ENCODE measurements at places on chromosomes 7 and 10. TPM values are rescaled to one million over a fixed set of nuclear protein-coding genes. Genes with fewer than 3 reads are reported as not detected.

GRCh38 chr7:149773446-149774236 is at the start of gene ZNF467:
TSS of gene ZNF467 (minus strand) at chr7:149773588. CDS start at chr7:149771032, 2,556 bp downstream.
- peak within 1 kb of the TSS; percentile 58 for H3K4me3 ChIP-seq
- H3K4me1 ChIP-seq = no peaks in the 10 kb centered on the region
- peak; percentile 48 for DNase-seq
- H3K27me3 ChIP-seq = no peaks in the 10 kb centered on the region
- H3K36me3 ChIP-seq = no peaks in the 10 kb centered on the region

Gene PROSER2
- 2.9 TPM for total RNA-seq

GRCh38 chr10:121063744-121064143 is 212.6 kb downstream of the WDR11 start:
- no peaks in the 10 kb centered on the region for H3K36me3 ChIP-seq
- no peaks in the 10 kb centered on the region for H3K27me3 ChIP-seq
- no peak overlapping the region for H3K4me3 ChIP-seq
- no peak overlapping the region for H3K27ac ChIP-seq
- H3K4me1 ChIP-seq = no peaks in the 10 kb centered on the region

Gene EXOSC1
- total RNA-seq = 37.9 TPM

Gene EMX2
- total RNA-seq = 0.98 TPM

Gene AQP1
- total RNA-seq = 132 TPM

- no peaks in the 10 kb centered on the region for H3K36me3 ChIP-seq
- DNase-seq = no peak
- no peak overlapping the region for H3K27ac ChIP-seq
- no peak overlapping the region for H3K4me3 ChIP-seq
Measured at GRCh38 chr7:79471283-79471682, 17.8 kb upstream of the MAGI2 start.

Gene TMEM229A
- not detected for total RNA-seq

DNA sequence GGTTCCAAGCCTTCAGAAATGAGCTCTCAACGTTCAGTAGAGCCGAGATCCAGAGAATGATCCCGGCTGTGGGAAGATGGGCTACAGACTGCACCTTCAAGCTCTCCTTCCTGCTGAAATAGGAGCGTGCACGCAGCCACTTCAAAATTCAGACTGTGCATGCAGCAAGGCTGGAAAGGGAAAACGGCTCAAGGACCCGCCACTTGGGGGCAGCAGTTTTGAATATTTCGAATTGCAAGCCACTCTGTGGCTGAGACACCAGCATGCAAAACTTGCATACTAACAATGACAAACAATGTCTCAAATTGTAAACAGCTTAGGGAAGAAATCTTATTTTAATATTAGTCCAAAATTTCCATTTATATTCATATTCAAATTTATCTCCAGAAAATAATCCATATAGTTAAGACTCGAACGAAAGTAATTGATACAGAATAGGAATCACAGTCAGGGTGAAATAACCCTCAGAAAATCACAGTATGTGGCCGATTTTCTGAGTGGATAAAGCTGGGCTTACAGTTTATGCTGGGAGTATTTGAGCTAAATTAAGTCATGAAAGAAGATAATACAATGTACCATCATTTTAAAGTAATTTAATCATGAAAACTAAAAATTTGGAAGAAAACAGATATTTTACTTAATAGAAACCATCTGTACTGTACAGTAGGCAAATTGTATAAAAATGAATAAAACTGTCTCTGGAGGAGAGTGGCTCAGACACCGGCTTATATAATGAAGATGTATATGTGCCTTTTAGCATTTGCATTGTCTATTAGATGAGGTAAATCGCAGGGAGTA is 137.9 kb upstream of the MKI67 start:
- no peaks in the 10 kb centered on the region for H3K36me3 ChIP-seq
- no peak overlapping the region for H3K4me3 ChIP-seq
- no peaks in the 10 kb centered on the region for H3K4me1 ChIP-seq
- no peaks in the 10 kb centered on the region for H3K27me3 ChIP-seq
- H3K27ac ChIP-seq = no peak overlapping the region

Gene HYAL4
- total RNA-seq = 0.15 TPM

DNA sequence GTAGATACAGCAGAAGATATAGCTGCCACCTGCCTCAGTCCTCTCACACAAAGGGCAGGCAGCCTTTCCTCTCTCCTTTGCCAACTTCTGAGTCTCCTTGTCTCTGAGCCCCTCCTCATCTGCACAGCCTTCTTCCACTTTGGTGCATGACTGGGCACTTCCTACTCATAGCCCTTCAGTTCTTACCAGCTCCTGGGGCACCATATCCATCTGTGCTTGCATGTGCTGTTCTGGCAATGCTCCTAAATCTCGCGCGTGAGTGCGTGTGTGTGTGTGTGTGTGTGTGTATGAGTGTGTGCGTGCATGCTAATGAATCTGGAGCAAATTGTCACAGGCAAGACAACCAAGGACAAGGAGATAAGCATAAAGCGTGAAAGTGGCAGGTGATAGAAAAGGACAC is 1271.6 kb upstream of the SORCS1 start:
- no peak overlapping the region for H3K27ac ChIP-seq
- no peak overlapping the region for H3K4me3 ChIP-seq
- DNase-seq = no peak

Gene IRF5
- 4.6 TPM for total RNA-seq

GRCh38 chr7:95897557-95898251 is 125.3 kb downstream of the DYNC1I1 start:
- no peak overlapping the region for H3K27ac ChIP-seq
- DNase-seq = no peak
- H3K4me3 ChIP-seq = no peak overlapping the region
- H3K27me3 ChIP-seq = no peaks in the 10 kb centered on the region

- H3K27me3 ChIP-seq = no peaks in the 10 kb centered on the region
- no peaks in the 10 kb centered on the region for H3K36me3 ChIP-seq
- no peak overlapping the region for H3K4me3 ChIP-seq
- H3K4me1 ChIP-seq = no peaks in the 10 kb centered on the region
Measured at GRCh38 chr10:75707080-75707840, 275.8 kb downstream of the LRMDA start.

GRCh38 chr10:58412502-58412961 is 27.3 kb downstream of the TFAM start:
- no peak for DNase-seq
- H3K4me3 ChIP-seq = no peak overlapping the region
- H3K27me3 ChIP-seq = no peaks in the 10 kb centered on the region
- no peaks in the 10 kb centered on the region for H3K4me1 ChIP-seq
- H3K36me3 ChIP-seq = no peaks in the 10 kb centered on the region

- no peaks in the 10 kb centered on the region for H3K36me3 ChIP-seq
- no peaks in the 10 kb centered on the region for H3K27me3 ChIP-seq
- peak overlapping the region; percentile 45 for H3K27ac ChIP-seq
Measured at GRCh38 chr7:12942609-12943008, 255.2 kb downstream of the ARL4A start.

Gene TACR2
- 0.73 TPM for total RNA-seq

Gene KIAA1549
- total RNA-seq = 2.8 TPM

DNA sequence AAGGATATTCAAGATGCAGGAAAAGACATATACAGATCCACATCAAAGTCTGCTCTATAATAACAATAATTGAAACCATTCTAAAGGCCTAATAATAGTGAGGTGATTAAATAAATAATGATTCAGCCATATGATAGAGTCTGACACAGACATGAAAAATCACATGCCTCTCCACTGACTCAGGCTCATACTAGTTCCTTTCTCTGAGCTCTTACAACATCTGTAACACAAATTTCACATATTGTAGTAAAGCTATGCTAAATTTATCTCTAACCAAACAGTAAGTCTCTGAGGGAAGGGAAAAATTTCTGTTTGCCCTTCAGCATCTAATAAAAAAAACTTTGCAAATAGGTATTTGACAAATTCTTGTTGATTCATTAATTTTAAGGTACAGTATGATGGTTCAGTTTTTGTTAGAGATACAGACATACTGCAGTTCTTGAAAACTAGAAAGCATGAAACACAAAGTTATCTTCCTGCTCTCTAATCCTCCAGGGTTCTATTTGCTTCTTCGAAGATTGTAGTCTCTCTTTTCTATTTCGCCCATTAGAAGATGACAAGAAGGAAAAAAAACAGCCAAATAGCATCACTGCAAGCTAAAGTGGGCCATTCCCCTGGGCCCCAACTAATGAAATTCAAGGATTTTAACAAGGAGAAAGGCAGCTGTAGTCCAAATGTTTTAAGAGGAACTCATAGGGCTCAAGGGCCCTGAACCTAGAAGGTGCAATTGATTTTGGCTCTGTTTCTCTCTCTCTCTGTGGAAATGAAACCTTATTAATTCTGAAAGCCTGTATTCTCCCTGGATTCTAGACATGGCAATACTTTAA is 53.9 kb downstream of the CUBN start:
- no peaks in the 10 kb centered on the region for H3K36me3 ChIP-seq
- H3K27me3 ChIP-seq = no peaks in the 10 kb centered on the region
- H3K4me3 ChIP-seq = no peak overlapping the region
- no peaks in the 10 kb centered on the region for H3K4me1 ChIP-seq
- DNase-seq = no peak

DNA sequence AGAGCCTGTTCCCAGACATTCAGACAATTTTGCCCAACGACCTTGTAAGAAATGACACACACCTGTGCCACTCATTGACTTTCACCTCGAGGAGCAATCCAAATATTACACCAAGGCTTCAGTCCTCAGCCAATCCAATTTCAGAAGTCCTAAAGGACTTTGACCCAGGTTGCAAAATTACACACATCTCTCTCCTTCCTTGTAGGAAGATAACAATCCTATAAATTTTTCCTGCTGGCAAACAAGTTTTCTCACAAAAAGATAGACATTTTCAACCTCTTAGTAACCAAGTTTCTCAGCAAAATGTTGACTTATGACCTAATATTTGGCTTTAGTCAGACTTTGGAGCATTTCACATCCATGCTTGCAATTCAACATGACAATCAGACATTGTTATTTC is 745.0 kb downstream of the GRID1 start:
- H3K4me1 ChIP-seq = no peaks in the 10 kb centered on the region
- no peaks in the 10 kb centered on the region for H3K36me3 ChIP-seq
- H3K27ac ChIP-seq = no peak overlapping the region
- DNase-seq = no peak

GRCh38 chr7:87424075-87424474 is 51.4 kb downstream of the ABCB4 start:
- no peaks in the 10 kb centered on the region for H3K27me3 ChIP-seq
- H3K36me3 ChIP-seq = no peaks in the 10 kb centered on the region
- DNase-seq = no peak
- no peak overlapping the region for H3K27ac ChIP-seq
- H3K4me3 ChIP-seq = no peak overlapping the region

Gene PHKG1
- 2.8 TPM for total RNA-seq

- H3K36me3 ChIP-seq = no peaks in the 10 kb centered on the region
- H3K27ac ChIP-seq = no peak overlapping the region
- H3K4me3 ChIP-seq = no peak overlapping the region
- peaks cover 16% of the 10 kb centered on the region for H3K27me3 ChIP-seq
- no peak for DNase-seq
- no peaks in the 10 kb centered on the region for H3K4me1 ChIP-seq
Measured at GRCh38 chr7:158404031-158404761, 183.4 kb downstream of the PTPRN2 start.

GRCh38 chr10:17237915-17238444 is 9.9 kb downstream of the VIM start:
- DNase-seq = no peak
- no peaks in the 10 kb centered on the region for H3K27me3 ChIP-seq
- H3K27ac ChIP-seq = peak overlapping the region; percentile 42
- no peak overlapping the region for H3K4me3 ChIP-seq
- H3K4me1 ChIP-seq = no peaks in the 10 kb centered on the region

Gene TUBAL3
- 1.6 TPM for total RNA-seq

GRCh38 chr7:55400191-55400590 is 35.1 kb downstream of the LANCL2 start:
- no peak overlapping the region for H3K27ac ChIP-seq
- H3K27me3 ChIP-seq = no peaks in the 10 kb centered on the region
- H3K4me1 ChIP-seq = no peaks in the 10 kb centered on the region
- no peak overlapping the region for H3K4me3 ChIP-seq

Gene IGFBP1
- not detected for total RNA-seq

DNA sequence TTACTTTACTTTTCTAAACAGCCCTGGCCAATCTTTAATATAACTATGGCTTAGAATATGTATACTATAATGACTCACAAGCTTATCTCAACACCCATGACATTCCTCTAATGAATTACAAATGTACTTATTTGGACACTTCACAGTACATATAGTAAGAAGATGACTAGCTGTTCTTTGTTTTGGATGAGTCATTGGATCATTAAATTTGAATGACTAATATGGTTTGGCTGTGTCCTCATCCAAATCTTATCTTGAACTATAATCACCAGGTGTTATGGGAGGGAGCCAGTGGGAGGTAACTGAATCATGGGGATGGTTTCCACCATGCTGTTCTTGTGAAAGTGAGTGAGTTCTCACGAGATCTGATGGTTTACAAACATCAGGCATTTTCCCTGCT is 807.5 kb upstream of the SORCS1 start:
- H3K4me3 ChIP-seq = no peak overlapping the region
- H3K27me3 ChIP-seq = no peaks in the 10 kb centered on the region
- DNase-seq = no peak
- no peaks in the 10 kb centered on the region for H3K36me3 ChIP-seq
- H3K27ac ChIP-seq = no peak overlapping the region

DNA sequence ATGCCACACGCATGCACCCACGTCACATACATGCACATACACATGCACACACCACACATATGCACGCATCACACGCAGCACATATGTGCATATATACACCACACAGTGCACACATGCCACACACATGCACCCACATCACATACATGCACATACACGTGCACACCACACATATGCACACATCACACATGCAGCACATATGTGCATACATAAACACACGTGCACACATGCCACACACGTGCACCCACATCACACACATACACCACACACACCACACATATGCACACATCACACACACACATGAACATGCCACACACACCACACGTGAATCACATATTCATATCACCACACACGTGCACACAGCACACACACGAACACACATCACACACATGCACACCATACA is 338.8 kb downstream of the PTPRN2 start:
- H3K27me3 ChIP-seq = no peaks in the 10 kb centered on the region
- no peaks in the 10 kb centered on the region for H3K36me3 ChIP-seq
- no peak overlapping the region for H3K4me3 ChIP-seq
- DNase-seq = no peak
- no peaks in the 10 kb centered on the region for H3K4me1 ChIP-seq
- H3K27ac ChIP-seq = no peak overlapping the region

Gene TMEM176B
- total RNA-seq = 105 TPM

Gene SMC3
- total RNA-seq = 26.6 TPM

- no peaks in the 10 kb centered on the region for H3K36me3 ChIP-seq
- DNase-seq = no peak
- no peak overlapping the region for H3K4me3 ChIP-seq
- no peaks in the 10 kb centered on the region for H3K4me1 ChIP-seq
- no peak overlapping the region for H3K27ac ChIP-seq
Measured at GRCh38 chr10:123327450-123327849, 173.2 kb downstream of the BUB3 start.

Gene METTL27
- total RNA-seq = 10.6 TPM

GRCh38 chr10:87675396-87676376 is 16.0 kb downstream of the PAPSS2 start:
- H3K27me3 ChIP-seq = no peaks in the 10 kb centered on the region
- no peak for DNase-seq
- H3K4me3 ChIP-seq = no peak overlapping the region
- no peak overlapping the region for H3K27ac ChIP-seq

- no peak overlapping the region for H3K4me3 ChIP-seq
- no peaks in the 10 kb centered on the region for H3K36me3 ChIP-seq
- DNase-seq = peak; percentile 64
Measured at GRCh38 chr7:101602484-101603241, 26.4 kb downstream of the MYL10 start.
